ENCODE measurements at places on chromosomes 4 and X.

DNA sequence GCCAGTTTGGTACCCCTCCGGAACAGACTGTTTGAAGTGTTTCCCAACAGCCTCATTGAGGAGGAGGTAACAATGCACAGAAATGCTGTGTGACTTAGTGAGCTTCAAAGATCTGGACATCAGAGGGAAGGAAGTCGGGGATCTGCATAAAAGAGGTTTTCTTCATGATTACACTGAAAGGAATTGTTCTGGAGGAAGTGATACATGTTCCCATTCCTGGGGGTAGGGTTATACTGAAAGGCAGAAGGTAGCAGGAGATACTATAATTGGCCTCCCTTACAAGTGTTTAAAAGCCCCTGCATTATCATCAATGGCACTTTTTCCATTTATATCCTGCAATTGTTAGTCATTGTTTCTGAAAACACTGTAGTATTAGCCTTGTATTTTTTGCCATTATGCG lies 94.0 kb upstream of the DKK2 start:
- no peak for DNase-seq

DNA sequence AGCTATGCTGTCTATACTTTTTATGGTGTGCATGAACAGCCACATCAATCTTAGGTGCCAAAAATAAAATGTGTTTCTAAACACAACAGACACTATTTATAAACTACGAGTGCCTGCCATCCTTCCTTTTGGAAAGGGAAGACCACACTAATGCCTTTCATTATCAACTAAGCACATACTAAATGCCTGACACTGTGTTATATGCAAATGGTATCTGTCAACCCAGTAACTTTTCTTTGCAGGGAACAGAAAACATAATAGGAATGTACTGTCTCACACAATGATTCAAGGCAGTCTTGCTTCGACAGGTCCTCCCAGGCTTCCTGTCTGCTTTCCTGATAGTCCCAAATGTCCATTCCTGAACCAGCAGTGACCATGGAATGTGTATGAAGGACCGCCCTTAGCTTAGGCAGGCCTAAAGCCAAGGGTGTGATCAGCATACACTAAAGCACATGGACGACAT lies 43.8 kb downstream of the ADGRA3 start:
- DNase-seq: no peak

GRCh38 chr4:2076908-2077536 lies 17.9 kb downstream of the NAT8L start:
- DNase-seq: no peak

DNA sequence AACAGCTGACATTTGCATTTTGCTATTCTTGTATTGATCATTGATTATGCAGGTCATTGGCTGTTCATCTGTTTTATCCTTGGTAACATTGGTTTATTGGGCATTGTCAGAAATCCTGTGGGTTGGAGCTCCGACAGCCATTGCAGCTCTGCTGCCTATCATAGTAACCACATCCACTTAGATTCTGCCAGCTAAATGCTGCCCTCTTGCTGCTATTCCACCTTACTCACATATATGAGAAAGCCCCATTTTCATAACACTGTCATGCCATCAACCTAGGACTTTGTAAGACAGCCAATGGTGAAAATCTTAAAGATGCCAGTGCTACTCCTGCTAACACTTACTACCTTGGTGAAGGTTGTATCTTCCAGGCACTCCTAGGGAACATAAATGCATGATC lies 187.3 kb upstream of the CXCL13 start:
- DNase-seq: no peak

GRCh38 chr4:88211473-88212252 lies 53.2 kb upstream of the ABCG2 start:
- DNase-seq: peak; percentile 22

- DNase-seq: no peak
Measured at GRCh38 chrX:14775416-14775815, 97.5 kb downstream of the FANCB start.

- DNase-seq: no peak
Measured at GRCh38 chrX:40462795-40463194, 118.0 kb upstream of the ATP6AP2 start.

DNA sequence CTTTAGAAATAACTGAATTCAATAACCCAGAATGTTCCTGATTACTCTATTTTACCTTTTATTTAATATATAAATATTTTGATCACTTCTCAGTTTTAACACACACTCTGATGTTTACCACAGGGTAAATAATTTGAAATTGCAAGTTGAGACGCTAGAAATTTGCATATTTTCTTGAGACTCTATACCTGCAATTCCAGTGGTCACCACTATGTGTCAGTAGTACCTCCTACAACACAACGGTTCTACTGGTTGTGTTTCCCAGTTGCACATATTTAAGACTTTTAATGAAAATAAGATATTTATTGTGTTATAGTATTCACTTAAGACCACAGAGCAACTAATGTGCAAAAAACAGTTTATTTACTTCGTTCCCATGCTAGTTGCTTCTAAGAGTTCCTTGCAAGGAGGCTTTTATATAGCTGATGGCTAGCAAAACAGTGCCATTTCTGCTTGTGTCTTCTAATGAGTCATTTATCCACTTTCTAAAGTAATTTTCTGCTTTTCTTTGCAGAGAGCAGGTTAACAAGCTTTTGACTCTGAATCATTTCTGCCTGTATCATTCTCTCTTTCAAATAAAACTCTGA lies 98.9 kb upstream of the PDLIM3 start:
- DNase-seq: no peak

GRCh38 chr4:147785129-147785528 lies 53.2 kb downstream of the ARHGAP10 start:
- DNase-seq: no peak

GRCh38 chr4:111494471-111494870 lies 650.8 kb upstream of the FAM241A start:
- no peak for DNase-seq

- DNase-seq: no peak
Measured at GRCh38 chr4:124526769-124527168, 185.8 kb downstream of the ANKRD50 start.

DNA sequence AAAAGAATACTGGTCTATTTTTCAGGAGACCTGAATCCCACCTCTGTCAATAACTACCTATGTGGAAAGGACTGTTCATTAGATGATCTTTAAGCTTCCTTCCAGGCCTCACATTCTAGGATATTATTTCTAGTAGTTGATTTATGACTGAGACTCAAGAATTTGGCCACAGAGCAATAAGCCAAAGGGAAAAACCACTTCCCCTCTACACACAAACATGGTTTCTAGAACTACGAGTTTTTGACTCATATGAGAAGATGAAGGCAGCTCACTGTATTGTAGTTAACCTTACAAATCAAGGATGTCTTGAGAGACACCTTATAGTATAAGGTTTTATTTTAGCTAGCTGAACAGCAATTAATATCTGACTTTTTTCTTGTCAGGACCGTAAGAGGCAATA lies 36.9 kb upstream of the GDPD2 start:
- DNase-seq: no peak

- DNase-seq: no peak
Measured at GRCh38 chrX:23666282-23666681, 1.0 kb upstream of the PRDX4 start.

Measured in activated naive CD4-positive, alpha-beta T cell treated with anti-CD3 and anti-CD28 coated beads, Interleukin-2, amount 50 U/mL, for 16 hours (primary cell).